Kidney capillary endothelial cell (primary cell): ENCODE measurements at places on chromosomes 1 and 21.
A peak's percentile ranks its signal among the peaks of the same experiment; 100 is the strongest.

GRCh38 chr1:14094611-14095400 is 394.8 kb downstream of the PRDM2 start:
- DNase-seq = no peak

- no peak for DNase-seq
Observed at GRCh38 chr1:51750729-51751128, 127.8 kb downstream of the NRDC start.

- no peak for DNase-seq
Observed at GRCh38 chr21:36079671-36080070, 9.8 kb downstream of the CBR1 start.

DNA sequence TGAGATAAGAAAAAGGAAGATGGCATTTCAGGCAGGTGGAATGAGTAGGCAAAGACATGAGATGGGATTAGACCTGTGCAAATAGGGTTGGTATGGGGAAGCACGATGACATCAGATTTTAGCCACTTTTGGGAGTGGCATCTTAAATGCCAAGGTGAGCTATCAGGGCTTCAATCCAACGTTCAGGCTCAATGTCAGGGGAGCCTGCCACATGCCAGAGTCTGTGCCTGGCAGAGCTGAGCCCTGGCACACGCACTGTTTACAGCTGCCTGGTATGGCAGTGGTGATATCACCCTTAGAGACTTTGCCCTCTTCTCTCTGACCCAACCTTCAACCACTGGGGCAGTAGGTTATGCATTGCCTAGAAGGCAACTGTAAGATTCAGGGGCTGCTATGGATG is 1.1 kb upstream of the GUCA2B start:
- no peak for DNase-seq

- no peak for DNase-seq
Observed at GRCh38 chr1:162029157-162029556, 5.5 kb upstream of the OLFML2B start.

DNA sequence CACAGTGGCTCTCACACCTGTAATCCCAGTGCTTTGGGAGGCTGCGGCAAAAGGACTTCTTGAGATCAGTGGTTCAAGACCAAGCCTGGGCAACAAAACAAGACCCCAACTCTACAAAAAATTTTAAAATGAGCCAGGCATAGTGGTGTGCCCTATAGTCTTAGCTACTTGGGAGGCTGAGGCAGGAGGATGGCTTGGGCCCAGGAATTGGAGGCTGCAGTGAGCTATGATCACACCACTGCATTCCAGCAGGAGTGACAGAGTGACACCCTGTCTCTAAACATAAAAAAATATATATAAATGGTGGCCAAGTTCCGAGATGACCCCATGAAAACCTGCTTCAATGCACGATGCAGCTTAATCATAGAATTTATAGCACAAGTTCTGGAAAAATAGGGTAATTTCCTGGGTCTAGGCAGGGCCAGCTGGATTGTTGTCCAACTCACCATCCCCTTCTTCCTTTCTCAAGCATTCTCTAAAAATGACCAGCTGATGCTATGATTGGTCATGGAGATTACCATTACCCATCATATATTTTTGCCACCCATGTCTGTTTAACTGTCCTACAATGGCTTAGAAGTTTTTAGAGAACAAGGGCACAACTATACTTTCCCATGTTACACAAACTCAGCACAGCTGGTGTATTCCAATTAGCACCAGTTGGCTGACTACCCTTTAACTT is 5.3 kb upstream of the GNPAT start:
- no peak for DNase-seq

- DNase-seq = no peak
Observed at GRCh38 chr1:53092659-53093450, 30.8 kb downstream of the PODN start.

DNA sequence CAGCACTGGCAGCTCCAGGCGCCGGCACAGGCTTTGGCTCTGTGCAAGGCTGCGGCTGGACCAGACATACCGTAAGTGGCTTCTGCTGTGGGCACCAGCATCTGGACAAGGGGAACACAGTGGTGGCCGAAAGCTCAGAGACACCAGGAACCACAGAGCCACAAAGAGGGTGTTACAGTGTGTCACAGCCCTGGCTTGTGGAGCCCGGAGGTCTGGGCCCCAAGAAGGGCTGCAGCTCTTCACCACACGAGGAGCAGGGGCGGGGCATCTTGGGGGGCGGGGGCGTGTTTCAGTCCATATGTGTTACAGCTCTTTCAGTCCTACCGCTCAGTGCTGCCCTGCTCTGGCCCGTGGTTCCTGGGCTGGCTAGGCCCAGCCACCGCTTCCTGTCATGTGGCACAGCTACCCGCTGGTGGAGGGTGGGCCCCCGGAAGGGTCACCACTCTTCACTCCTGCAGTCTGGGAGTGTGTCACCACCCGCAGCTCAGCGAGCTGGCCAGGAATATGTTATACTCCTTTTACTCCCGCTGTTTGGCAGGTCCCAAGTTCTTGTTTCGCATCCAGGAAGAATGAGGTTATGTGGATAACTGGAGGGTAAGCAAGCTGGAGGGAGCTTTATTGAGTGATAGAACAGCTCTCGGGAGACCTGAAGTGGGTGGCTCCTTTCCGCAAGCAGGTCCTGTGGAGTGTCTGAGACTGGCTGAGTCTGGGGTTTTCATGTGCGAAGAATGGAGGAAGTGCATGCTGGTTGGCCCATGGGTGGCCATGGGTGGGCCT is 3.3 kb upstream of the LSM10 start:
- no peak for DNase-seq

DNA sequence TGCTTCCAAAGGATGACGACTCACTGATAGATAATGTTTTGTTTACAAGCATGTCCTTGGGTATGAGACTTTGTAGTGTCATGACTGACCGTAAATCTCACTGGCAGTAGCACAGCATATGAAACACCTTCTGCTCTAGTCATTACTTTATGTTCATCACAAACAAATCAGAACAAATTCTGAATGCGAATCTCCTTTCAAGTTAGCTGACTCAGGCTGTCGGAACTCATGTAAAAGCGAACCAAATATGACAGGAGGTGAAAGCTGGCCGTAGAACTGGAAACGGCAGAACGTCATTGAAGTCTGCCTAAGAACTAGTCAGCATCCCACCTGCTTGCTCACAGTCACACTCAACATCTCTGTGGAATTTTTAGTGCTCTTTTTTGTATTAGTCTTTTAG is 143.9 kb downstream of the RGS7 start:
- no peak for DNase-seq

DNA sequence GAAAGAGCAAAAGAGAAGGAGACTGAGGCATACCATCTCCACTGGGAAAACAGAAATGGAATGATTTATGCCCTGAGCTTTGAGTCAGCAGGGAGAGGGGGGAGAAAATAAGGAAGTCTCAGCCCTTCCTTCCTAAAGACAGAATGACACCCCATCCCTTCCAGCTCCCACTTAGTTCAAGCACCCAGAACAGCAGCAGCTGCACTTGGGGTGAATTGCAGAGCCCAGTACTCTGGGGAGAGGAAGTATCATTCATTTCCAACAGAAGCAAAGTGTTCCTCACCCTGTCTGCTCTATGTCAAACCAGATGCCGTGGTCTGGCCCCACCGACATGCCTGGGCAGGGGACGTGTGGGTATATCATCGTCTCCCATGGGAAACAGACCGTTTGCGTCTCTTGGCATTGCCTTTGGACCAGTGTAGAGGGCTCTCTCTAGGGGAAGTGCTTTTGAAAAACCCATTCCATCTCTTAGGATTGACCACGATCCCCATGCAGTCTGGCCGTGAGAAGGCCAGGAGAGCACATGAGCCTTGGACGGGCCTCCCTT is 1.1 kb upstream of the KCNJ15 start:
- no peak for DNase-seq

DNA sequence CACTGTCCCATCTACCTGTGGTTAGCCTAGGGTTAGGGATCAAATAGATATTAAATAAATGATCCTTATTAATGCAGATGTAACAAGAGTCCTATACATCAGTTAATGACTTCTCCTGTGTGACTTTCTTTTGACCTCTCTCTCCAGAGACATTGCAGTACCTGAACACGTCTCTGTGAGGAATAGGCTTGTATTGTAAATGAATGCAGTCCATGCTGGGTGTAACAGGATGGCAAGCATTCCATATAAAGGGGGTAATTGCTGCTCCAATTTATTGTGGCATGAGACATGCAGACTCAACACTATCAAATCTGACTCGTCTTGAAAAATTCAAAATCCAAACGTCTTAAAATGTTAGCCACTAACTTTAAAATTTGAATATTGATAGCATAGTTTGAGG is 189.5 kb downstream of the PRDM2 start:
- no peak for DNase-seq

DNA sequence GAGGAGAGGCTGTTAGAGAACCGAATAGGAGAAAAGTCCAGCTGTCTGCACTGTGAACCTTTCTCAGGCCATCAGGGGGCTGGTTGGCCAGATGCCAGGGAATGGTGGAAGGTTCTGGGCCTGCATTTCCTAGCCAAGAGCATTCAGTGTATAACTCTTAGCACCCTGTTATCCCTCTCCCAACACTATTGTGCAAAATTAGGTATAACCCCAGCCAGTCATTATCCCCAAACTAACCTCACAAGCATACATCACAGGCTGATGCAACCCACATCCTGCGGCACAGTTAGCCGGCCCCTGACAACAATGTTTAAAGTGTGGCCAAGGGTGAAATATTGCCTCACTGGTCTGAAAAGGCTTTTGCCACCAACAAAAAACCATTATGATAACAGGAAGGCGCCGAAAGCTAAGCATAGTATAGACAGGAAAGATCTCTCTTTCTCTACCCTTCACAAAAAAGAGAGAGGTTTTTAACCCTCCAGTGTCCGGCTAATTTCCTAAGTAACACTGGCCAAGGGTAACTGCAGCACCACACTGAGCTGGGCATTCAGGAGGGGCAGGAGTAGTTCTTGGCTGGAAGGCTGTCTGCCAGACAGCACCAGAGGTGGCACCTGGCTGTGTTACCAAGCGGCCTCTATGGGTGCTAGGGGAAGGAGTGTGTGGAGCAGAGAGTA is 77.3 kb upstream of the BCAR3 start:
- peak; percentile 48 for DNase-seq

DNA sequence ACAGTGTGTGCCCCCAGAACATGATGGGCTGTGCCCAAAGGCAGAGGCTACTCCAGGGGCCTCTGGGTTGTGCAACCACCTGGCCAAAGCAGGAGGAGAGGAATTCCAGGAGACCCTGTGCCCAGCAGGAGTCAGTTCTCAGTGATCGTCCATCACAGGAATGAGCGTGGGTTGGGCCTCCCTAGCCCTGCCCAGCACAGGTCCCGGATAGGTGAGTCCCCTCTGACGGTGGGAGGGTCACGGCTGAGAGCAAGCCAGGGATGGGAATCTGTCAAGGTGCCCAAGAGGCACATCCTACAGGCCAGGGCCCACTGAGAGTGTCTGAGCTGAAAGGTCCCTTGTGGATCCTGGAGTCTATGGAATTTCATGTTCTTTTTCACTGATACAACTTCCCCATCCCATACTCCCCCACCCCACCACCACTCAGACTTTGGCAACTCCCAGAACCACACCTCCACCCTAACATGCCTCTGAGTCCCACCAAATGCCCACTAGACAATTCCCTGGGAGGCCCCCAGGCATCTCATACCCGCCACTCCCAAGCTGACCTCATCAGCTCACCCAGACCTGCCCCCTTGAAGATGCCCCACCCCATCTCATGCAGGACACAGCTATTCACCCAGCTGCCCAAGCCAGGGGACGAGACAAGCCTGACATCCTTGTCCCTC is 3.1 kb downstream of the GJB4 start:
- no peak for DNase-seq

GRCh38 chr1:218025454-218025853 is 259.6 kb upstream of the RRP15 start:
- DNase-seq = no peak

DNA sequence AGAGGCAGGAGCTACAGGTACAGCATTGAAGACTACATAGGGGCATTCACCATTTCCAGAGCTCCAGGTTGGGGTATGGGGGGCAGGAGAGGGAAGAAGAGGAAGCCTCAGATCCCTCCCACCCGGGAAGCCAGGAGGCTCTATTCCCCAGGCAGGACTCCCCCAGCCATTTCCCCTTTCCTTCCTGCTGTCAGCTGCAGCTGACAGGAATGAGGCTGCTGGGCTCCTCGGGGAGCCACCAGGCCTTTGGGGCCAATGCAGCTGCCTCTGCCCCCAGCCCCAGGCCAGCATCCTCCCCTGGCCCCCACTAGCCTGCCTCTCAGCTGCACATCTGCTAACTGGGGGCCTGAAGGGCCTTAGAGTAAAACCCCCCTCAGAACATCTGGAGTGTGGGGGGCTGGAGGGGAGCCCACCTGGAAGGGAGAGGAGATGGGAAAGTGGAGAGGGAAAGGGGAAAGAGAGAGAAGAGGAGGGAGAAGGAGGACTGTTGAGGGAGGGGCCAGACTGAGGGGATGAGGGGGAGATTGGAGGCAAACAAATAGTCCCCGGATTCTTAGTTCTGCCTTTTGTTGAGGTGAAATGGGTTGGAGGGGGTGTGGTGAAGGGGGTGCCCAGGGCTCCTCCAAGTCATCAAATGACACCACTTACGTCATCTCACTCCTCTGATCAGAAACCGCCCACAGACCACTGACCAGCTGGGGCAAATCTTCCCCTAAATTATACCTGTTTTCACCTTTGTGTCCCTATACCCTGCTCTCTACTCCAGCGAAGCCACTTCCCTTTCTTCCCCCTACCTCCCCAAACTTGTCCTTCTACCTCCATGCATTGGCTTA is 58.0 kb downstream of the LGR6 start:
- no peak for DNase-seq

DNA sequence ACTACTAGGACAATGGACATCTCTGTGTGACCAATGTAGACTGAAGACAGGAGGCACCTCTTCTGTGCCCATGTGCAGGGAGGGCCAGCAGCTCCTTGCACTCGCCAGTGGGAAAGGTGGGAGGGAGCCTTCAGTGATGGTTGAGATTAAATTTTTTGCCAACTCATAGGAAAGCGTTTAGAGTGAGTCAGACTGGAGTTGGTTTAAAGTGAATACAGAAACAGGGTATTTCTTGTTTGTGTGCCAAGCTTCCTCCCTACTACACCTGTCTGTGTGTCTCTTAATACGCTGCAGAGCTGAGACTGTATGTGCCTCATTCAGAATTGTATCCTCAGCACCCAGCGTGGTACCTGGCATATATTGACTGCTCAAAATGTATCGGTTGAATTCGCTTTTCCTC is 13.5 kb upstream of the COL16A1 start:
- DNase-seq = no peak

- DNase-seq = no peak
Observed at GRCh38 chr21:38590449-38591217, 92.4 kb upstream of the ERG start.

DNA sequence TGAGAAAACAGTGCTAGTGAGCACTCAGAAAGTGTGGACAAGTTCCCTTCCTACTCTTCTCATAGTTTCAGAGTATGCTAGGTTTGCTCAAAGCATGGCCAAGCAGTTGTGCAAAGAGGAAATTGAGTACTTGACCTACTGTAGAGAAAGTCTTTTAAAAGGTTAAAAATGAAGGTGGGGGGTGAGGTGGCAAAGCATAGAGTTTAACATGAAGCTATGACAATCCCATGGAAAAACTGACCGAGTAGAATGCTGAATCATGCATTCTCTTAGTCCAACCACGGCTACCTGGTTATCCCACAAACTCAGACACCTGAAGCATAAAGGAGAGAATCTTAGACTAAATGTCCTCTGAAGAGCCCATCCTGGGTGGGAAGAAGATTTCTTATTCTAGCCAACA is 79.9 kb downstream of the PTPN14 start:
- no peak for DNase-seq
